NCI-H1092 treated with DMSO at 0.1 percent for 48 hours (cell line): ENCODE measurements at places on chromosomes 16 and 17.
A peak's percentile ranks its signal among the peaks of the same experiment; 100 is the strongest.

DNA sequence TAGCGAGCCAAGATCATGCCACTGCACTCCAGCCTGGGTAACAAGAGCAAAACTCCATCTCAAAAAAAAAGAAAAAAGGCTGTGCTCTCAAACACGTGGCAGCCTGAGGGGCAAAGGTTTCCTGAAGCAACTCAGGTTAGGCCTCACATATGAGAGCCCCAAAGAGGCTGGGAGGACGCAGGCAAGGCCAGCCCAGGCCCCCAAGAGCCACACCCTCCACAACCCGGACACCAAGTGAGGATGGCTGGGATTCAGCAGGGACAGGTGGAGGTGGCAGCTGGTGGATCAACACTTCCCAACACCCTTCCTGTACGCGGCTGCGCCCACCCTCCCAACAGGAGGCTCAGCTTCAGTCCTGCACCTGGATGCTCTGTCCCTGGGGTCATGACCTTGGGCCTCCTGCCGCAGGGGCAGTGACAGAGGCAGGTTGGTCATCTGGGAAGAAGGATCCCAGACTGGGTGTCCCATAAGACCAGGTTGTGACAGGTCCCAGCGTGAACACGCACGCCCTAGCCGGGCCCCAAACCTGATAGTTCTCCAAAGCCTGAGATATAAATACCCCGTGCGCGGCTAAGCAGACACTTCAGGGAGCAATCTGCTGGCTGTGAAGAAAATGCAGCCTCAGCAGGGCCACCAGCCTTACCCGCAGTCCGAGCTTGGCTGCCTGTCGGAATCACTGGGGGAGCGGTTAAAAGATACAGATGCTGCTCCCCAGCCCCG is 78.1 kb downstream of the TIMM22 start:
- no peak for DNase-seq

DNA sequence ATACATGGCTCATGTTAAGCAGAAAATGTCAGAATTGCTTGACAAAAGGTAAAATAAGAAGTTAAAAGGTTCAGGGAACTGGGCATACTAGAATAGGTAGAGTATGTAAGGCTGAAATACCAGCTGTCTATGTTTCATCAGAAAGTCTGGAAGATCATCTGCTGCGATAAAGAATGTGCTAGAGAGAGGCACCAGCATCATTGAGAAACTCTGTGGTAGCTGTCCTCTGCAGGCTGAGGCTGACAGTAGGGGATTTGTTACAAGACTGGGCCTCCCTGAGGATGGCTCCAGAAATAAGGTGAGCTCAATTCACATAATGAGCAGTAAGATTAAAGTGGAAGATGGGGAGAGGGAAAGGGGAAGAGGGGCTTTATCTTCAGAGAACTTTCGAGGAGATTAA is 4.5 kb upstream of the ZNF287 start:
- no peak for DNase-seq

DNA sequence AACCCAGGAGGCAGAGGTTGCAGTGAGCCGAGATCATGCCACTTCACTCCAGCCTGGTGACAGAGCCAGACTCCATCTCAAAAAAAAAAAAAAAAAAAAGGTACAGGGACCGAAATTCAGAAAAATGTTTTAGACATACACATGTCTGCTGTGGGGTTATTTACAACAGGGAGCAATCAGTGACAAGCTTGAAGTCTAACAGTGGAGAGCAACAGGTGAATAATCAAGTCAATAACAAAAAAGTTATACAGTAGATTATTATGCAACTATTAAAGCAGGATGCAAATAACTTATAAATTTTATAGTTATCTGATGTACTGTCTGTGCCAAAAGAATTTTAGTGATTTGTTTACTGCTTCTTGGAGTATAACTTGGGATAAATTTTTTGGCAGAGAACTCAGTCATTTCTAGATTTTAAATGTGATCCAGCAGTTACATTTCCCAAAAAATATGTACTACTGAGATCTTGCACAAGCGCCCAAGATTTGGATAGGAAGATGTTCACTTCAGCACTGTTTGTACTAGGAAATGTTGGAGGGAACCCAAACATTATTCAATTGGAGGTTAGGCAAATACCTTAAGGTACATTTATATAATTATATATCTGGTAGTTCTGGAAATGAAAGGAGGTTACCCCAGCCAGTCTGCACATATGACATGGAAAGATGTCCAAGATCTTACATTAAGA is 34.1 kb downstream of the EEF2K start:
- DNase-seq, result no peak

- no peak for DNase-seq
Observed at GRCh38 chr16:4407543-4408322, 8.7 kb downstream of the CORO7 start.

DNA sequence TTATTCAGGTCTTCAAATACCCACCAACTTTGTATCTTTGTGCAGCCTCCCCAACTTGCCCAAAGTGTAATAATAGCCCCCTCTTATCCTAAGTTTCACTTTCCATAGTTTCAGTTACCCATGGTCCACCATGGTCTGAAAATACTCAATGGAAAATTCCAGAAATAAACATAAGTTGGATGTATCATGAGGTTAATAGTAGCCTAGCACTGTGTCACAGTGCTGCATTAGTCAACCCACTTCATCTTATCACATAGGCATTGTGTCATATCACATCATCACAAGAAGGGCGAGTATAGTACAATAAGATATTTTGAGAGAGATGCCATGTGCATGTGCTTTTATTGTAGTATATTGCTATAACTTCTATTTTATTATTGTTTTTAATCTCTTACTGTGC is 21.9 kb downstream of the OMG start:
- no peak for DNase-seq

DNA sequence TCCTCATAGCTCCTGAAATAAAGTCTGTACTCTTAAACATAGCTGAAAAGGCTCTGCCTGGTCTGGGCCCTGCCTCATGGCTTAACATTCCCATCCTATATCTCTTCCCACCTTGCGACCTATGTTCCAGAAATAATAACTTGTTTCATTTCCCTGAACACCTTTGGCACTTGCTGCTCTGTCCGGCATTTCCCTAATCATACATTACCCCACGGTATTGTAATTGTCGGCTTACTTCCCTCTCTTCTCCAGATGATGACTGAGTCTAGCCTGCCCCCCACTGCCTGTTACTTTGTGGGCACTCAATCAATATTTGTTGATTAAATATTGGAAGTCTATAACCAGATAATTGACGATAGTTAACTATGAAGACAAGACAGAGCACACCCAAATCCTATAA is 23.3 kb upstream of the SUPT4H1 start:
- DNase-seq, result no peak

DNA sequence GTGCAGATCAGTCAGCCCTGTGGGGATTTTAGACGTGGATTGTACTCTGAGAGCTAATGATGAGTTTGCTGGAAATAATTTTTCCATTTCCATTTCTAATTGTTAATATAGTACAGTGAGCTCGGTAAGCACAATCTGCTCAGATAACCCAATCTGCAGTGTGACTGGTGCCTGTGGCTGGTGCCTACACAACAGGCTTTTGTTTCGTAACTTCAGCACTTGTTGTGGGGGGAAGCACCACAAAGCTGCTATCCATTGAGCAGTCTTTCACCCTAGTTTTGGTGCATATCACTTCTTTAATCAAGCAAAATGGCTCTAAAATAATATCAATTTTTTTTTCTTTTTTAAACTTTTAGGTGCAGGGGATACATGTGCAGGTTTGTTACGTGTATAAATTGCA is 534.9 kb upstream of the HSBP1 start:
- no peak for DNase-seq

DNA sequence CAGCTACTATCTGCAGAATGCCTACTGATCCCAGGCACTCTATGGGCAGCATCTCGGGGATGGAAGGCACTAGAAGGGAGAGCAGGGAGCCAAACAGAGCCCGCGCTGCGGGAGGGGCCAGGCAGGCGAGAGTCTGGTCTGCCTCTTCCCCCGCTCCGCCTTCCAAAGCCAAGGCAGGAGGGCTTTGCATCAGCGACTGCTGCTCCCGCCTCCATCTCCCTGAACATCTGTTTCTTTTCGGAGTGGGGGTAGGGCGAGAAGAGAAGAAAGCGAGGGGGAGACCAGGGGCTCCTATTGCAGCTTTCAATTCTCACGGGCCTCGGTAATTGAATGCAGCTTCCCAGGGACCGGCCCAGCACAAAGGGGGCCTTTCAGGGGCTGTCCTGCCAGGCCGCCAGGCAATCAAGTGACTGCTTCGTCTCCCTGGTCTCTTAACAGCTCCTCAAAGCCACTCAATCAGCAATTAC is 31.4 kb upstream of the CDC42EP4 start:
- peak; percentile 83 for DNase-seq

DNA sequence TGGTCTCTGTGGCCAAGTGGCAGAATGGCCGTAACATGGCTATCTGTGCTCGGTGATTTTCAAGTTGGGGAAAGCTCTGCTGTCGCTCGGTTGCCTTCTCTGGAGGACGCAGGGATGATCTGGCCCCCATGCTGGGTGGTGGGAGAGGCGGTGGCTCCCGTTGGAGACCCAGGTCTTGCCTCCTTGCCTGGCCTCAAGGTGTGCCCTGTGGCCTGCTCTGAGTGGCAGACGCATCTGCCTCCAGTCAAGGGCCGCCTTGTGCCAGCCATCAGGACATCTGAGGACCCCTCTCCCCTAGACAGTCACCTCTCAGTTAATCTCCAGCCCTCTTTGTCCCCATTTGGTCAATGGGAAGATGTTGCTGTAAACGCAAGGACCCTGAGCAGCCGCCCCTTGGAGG is 165.9 kb downstream of the CCDC182 start:
- no peak for DNase-seq

GRCh38 chr16:68406458-68407152 is 41.7 kb downstream of the SMPD3 start:
- peak; percentile 79 for DNase-seq

- DNase-seq, result no peak
Observed at GRCh38 chr16:53864819-53865493, 161.0 kb downstream of the FTO start.

GRCh38 chr16:52921104-52921503 is 131.6 kb downstream of the CHD9NB start:
- DNase-seq, result no peak

DNA sequence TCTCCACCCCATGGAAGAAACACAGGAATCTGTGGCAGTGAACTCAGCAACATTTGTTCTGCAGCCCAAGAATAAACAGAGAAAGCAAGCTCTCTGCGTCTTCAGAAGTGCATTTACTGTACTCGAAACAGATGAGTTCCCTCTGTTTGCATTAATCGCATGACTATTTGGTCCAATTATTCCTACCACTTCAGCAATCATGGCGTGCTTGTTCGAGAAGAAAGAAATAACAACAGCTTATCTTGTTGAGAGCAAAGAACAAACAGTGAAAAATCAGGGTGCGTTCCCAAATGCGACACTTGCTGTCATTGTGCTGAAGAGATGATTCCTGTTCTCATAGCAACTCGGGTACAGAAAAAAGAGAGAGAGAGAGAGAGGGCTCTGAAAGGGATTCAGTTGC is 445.3 kb upstream of the MAF start:
- peak; percentile 36 for DNase-seq

- DNase-seq, result no peak
Observed at GRCh38 chr17:67281743-67282142, 36.7 kb upstream of the HELZ start.

- DNase-seq, result no peak
Observed at GRCh38 chr16:64278196-64278595, 843.7 kb downstream of the CDH11 start.

GRCh38 chr16:17773698-17774101 is 302.9 kb upstream of the XYLT1 start:
- DNase-seq, result no peak

- no peak for DNase-seq
Observed at GRCh38 chr17:40418428-40418706, 671 bp upstream of the TOP2A start.

DNA sequence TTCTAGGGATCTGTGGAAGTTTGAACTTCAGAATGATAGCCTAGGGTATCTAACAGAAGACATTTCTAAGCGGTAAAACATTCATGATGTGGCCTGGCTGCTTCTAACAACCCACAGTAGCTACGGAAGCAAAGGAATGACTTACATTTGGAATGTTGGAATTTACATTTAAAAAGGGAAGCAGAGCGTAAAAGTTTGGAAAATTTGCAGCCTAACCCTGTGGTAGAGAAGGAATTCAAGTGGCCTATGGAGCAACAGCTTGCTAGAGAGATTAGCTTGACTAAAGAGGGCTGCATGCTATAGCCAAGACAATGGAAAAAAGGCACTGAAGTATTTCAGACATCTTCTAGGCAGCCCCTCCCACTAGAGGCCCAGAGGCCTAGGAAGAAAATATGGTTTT is 50.1 kb downstream of the HNF1B start:
- no peak for DNase-seq

DNA sequence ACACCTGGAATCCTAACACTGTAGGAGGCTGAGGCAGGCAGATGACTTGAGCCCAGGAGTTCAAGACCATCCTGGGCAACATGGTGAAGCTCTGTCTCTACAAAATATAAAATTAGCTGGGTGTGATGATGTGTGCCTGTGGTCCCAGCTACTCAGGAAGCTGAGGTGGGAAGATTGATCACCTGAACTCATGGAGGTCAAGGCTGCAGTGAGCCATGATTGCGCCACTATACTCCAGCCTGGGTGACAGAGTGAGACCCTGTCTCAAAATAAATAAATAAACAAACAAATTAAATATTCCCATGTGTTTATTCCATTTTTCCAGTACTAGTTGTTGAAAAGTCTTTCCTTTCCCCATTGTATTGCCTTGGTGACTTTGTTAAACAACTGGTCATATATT is 74.8 kb upstream of the DNAH17 start:
- no peak for DNase-seq

GRCh38 chr17:78127888-78128550 is 536 bp downstream of the TMC6 start:
- no peak for DNase-seq

DNA sequence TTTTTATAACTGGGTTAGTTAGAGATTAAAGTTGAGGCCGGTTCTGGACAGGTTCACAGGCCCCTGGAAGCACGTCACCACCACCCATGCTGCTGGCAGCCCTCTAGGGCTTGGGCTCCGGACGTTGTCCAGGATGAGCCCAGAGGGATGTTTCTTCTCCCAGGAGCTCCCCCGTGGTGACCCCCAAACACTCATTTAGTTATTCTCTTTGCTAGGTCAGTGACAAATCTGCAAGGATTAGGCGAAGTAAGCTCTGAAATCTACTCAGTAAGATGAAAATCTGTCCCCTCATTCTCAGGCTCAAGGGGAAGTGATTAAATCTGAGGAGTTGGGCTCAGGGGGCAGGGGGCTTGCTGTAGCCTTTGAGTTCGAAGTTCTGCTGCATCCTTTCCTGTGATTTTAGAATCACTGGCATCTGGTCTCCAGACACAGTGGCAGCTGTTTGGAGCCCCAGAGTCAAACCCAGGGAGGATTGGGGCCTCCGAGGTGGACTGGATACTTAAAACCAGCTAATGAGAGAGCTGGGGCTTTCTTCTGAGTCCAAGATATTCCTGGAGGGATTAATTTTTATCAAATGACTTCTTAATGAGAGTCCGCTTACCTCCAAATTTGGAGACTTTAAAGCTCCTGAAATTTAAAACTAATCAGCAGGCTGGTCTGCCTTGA is 49.2 kb upstream of the HS3ST2 start:
- DNase-seq, result no peak

DNA sequence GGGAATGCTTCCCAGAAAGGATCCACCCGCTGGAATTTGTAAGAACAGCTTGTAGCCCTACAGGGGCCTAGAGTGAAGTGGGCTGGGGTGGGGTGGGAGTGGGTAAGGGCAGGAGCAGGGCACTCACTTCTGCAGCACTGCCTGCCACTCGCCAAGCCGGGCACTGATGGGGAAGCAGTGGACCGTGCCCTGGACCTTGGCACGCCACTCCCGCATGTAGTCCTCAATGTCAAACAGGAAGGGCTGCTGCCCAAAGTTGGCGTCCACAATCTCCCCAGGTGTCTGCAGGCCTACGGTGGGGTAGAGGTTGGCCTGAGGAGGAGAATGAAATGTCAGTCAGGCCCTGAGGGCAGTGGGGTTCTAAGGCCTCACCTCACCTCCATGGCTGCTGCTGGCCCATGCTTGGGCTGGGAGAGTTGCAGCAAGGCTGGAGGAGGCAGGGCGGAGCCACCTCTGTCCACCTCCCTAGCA is 15.7 kb upstream of the GFOD2 start:
- DNase-seq, result no peak
